Stimulated activated CD4-positive, alpha-beta T cell treated with anti-CD3 and anti-CD28 coated beads, Interleukin-1b, Interleukin-23, amount 100 ng/mL, for 48 hours (primary cell): ENCODE measurements at places on chromosomes 4 and X.

- peak; percentile 41 for DNase-seq
Observed at GRCh38 chrX:17535229-17535628, 160.2 kb downstream of the NHS start.

DNA sequence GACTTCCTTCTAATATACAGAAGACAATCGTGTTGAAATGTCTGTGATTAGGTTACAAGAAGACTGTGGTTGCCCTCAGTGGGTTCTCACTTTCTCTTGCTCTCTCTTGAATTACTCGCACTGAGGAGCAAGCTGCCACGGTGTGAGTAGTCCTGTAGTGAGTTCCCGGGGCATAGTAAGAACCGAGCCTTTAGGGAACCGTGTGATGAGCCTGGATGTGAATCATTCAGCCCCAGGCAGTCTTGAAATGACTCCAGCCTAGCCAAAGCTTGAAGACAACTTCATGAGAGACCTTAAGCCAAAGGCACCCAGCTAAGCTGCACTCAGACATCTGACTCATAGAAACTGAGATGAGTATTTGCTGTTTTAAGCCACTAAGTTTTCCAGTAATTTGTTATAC, 292.7 kb downstream of the SPOCK3 start:
- peak; percentile 39 for DNase-seq

- DNase-seq = no peak
Observed at GRCh38 chr4:153765894-153766293, 6.1 kb upstream of the RNF175 start.

- no peak for DNase-seq
Observed at GRCh38 chrX:81662381-81662780, 460.5 kb downstream of the SH3BGRL start.
